Thymus (tissue), 14 donors: ENCODE measurements at places on chromosomes 7 and 10.

GRCh38 chr7:130875-131780, 61.2 kb upstream of the FAM20C start:
- DNase-seq, result no peak

- no peak for DNase-seq
Observed at GRCh38 chr10:24554036-24554435, 169.7 kb downstream of the ARHGAP21 start.

GRCh38 chr10:100569687-100570481, 34.1 kb downstream of the HIF1AN start:
- DNase-seq, result no peak

- no peak for DNase-seq
Observed at GRCh38 chr7:68604541-68604940, 993.7 kb upstream of the AUTS2 start.

GRCh38 chr10:22605168-22605567, 109.2 kb downstream of the PIP4K2A start:
- no peak for DNase-seq

- DNase-seq, result no peak
Observed at GRCh38 chr7:23106823-23107663, 1.5 kb downstream of the KLHL7 start.

DNA sequence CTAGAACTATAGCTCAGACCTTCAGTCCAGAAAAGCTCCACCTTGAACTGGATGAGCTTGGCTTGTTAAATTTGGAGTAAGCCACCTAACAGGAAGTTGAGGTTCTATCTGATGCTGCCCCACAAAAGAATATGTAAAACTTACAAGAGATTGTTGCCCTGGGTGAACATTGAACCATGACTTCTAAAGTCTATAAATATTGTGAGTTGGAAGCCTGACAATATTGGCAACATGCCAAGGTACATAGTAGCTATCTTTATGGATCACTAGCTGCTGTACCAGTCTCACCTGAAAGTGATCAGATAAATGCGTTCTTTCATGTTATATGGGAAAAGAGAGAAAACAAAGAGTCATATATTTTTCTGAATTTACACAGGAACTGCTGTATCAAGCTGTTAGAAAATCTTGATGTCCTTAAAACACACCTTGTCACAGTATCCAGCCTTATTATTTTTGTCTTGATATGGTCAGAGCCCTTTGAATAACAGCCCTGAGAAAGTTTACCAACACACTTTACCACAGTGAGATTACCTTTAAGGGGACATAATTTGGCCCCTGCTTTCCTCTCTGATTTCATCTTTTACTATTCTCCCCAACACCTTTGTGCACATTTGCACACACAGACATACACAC, 92.0 kb downstream of the LSMEM1 start:
- no peak for DNase-seq

DNA sequence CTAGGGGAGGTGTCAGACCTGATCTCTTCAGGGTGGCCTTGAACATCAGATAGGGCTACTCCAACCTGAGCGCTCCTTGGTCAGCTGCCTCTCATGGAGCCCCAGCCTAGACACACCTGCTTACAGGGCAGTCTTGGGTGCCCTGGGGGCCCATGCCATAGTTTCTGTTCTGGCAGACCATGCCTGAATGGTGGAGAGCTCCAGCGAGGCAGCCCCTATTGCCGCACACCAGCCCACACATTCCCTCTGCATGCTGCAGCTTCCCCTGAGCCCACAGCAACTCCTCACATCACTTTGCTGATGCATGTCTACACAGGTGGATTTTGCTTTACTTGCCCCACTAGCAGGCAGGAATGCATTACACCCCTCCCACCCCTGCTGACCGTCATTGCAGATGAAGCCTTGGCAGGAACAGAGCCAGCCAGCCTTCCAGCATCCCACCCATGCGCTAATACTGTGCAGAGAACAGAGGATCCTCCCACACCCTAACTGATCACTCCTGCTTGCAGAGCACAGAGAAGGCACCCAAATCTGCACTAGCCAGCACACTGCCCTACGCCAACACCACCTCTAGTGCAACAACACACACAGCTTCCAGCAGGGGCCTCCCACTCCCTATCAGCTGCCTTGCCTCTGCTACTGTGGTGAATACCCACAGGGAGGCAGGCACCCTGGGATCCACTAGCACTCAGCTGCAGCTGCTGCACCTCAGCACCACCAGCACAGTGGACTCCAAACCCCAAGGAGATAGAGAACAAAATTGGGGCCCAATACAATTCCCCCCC, 43.0 kb upstream of the GRM3 start:
- no peak for DNase-seq

GRCh38 chr7:100825751-100826513, 1.4 kb downstream of the EPHB4 start:
- no peak for DNase-seq

- no peak for DNase-seq
Observed at GRCh38 chr10:43225787-43226153, 41.1 kb downstream of the RASGEF1A start.

- no peak for DNase-seq
Observed at GRCh38 chr10:38038932-38039245, 28.4 kb downstream of the ZNF33A start.

DNA sequence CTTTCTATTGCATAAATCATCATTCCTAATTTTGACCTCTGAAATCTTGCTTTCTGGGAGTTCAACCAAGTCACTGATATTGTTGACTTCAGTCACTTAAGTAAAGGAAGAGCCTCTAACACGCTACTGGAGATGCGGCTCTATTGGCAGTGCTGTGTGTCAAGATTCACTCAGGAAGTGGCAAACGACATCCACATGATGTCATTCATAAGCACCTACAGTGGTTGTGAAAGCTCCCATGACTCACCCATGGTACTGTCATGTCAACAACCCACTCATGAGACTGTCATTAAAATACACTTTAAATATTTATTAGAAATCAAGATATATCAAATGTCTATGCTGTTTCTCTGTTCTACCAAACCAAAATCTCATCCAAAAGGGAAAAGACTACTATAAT, 52.5 kb upstream of the LHFPL3 start:
- no peak for DNase-seq

DNA sequence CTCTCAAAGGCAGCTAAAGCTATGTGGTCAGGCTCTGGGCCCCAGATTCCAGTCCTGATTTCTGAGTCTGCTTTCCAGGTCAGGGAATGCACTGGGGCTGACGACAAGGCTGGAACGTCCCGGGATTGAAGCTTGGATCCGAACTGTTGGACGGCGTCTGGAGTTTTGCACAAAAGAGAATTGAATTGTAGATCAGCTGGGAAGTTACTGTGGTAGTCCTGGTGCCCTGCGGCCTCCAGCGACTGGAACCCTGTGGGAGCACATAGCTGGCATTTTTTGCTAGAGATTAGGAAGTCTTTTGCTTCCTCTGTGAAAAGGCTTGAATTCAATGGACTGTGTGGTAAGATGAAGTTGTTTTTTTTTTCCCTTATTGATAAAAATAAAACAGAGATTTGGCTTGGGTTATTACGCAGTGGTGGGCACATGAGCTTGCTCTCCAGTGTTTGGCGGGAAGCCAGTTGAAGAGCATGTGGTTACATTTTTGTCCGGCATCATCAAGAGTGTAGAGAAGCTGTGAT, at the start of gene HK1:
Gene HK1, plus strand, starts transcription at position 51 of the 518 bp plus-strand sequence.
- DNase-seq, result no peak

GRCh38 chr7:87267239-87267900, 47.8 kb upstream of the TMEM243 start:
- DNase-seq, result no peak

DNA sequence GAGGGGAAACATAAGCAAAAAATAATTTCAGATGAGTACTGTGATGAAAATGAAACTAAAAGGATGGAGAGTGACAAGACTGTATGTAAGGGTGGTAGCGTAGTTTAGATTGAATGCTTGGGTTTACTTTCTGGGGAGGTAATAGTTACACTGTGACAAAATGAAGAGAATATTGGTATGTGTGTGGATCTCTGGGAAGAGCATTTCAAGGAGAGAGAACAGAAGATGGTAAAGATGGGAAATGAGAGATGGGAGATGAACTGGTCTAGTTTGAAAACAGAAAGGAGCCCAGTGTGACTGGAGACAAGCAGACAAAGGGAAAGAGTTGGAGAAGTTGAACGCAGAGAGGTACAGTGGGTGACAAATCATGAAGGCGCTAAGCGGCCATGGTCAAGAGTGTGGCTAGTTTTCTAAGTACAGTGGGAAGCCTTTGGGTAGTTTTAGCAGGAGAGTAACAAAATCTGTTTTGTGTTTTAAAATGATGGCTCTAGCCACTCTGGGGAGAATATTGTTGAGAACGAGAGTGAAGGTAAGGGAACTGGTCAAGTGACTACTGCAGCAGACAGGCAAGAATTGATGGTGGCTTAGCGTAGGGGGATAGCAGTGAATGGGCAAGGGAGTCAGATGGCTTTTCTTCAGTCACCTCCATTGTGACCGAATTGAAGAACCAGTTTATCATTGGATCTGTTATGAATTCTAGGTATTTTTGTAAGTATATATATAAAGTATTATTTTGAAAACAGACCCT, 22.6 kb downstream of the PALS2 start:
- DNase-seq, result no peak

GRCh38 chr7:111593343-111593742, 31.1 kb upstream of the IMMP2L start:
- DNase-seq, result no peak

DNA sequence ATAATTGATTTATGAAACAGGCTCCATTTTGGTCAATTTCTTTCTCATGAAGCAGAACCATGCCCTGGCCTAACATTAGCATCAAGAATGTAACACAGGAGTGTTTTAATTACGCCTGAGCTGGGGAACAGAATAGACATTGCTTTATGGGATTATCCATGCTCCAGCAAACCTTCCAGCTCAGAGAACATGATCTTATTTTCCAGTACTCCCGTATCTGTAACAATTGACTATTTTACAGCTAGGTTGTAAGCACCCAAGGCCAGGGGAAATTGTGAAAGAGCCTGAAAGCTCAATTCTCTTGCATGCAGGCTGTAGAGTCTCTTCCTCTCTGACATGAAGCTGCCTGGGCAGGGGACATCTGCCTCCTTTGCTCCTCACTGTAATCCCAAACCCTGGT, 30.8 kb upstream of the CRYGN start:
- DNase-seq, result no peak

DNA sequence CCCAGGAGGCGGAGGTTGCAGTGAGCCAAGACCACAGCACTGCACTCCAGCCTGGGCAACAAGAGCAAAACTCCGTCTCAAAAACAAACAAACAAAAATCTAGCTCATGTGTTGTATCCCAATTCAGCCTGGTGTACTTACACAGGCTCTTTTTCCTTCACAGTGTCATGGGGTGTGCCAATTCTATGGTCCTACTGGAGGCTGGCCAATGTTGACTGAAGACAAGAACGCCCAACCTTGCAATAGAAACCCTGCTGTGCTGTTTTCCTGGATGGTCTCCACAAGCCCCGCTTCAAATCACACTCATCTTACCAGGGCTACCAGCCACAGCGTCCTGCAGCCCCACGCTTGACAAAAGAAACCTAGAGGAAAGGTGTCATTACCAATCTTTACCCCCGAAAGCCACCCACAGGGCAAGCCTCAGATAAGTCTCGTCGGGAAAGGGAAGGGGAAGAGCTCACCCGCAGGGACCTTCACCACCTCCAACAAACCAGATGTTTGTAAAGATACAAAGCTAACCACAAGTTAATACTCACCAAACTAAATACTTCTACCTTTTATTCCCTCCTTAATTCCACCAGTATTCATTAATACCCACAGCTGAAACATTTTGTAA, 64.8 kb downstream of the TNS3 start:
- no peak for DNase-seq

DNA sequence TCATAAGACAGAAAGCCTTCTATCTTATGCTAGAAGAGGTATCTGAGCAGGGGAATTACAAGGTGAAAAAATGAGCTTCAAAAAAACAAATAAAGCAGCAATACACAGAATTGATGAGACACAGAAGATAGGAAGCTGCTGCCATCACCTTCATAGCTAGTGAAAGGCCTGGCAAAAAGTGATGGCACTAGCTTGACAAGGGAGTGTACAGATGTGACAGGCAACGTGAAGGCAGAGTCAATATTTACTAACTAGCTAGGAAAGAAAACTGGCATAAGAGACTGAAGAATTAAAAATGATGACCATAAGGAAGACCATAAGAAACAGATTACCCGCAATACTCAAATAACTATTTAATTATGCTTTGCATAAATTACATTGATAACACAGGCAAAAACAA, 9.4 kb downstream of the GPR22 start:
- no peak for DNase-seq

DNA sequence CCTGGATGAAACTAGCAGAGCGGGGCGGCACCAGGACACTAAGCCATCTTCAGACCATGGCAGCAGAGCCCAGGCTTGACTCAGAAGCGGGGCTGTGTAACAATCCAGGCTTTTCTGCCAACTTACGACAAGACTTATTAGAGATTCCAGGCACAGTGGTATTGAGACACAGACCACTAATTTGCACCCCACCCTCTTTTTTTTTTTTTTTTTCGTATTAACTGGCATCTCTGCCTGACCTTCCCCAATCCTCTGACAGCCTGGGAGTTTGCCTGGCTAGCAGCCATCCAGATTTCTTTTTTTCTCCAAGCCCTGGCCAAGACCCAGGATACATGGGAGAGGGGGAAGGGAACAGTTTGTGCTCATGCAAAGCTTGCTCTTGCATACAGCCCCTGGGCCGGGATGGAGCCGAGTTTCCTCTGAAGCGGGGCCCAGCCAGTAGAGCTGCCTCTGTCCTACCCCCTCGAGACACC, 182.4 kb downstream of the PLXNA4 start:
- no peak for DNase-seq

DNA sequence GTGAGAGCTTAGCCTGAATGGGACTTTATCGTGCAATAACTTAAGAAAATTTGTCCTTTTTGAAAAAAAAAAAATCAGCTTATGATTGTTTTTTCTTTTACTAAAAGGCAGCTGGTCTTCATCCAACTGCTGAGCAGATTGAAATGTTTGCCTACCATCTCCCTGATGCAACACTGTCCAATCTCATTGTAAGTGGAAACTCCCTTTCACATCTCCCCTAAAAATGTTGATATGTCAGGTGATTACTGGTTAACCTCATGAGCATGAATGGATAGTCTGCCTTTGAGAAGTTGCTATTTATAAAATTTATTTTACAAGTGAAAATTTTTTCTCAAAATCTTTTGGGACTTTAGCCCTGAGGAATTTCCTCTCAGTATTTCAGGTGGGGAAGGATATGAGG, 17.8 kb upstream of the HKDC1 start:
- no peak for DNase-seq
